Epithelial cell of umbilical artery (primary cell): ENCODE measurements at places on chromosomes 13 and 19. TPM values are rescaled to one million over a fixed set of nuclear protein-coding genes. Genes with fewer than 3 reads are reported as not detected.

Gene RDH8
- not detected in 2 replicates for total RNA-seq

Gene APOC4
- not detected in 2 replicates for total RNA-seq

Gene CHMP2A
- 98.6 and 119 TPM in 2 replicates for total RNA-seq

Gene KIR3DL1
- not detected in 2 replicates for total RNA-seq

Gene METTL21C
- total RNA-seq, result not detected in 2 replicates

Gene RBM42
- total RNA-seq, result 48.3 and 53.3 TPM in 2 replicates

Gene KLK15
- total RNA-seq, result not detected in 2 replicates

Gene ZNF93
- total RNA-seq, result 5.5 and 9.6 TPM in 2 replicates

Gene MYDGF
- total RNA-seq, result 196 and 312 TPM in 2 replicates

Gene VAV1
- not detected in 2 replicates for total RNA-seq

Gene DACT3
- total RNA-seq, result 0.15 TPM in 1 of 2 replicates, not detected in the other

Gene CAB39L
- total RNA-seq, result 5.8 and 10.4 TPM in 2 replicates

Gene CALR3
- total RNA-seq, result not detected in 2 replicates

Gene SPRED3
- 1.4 and 2.6 TPM in 2 replicates for total RNA-seq

Gene CHAF1A
- total RNA-seq, result 11.7 and 20.4 TPM in 2 replicates

Gene CEACAM16
- not detected in 2 replicates for total RNA-seq

Gene ZNF615
- 6.5 and 16.7 TPM in 2 replicates for total RNA-seq

Gene GSX1
- total RNA-seq, result not detected in 2 replicates

Gene KLF1
- total RNA-seq, result under 0.01 TPM in 1 of 2 replicates, not detected in the other

Gene NAPSA
- under 0.01 and 0.61 TPM in 2 replicates for total RNA-seq

Gene OR4F17
- total RNA-seq, result not detected in 2 replicates

Gene ABCA7
- total RNA-seq, result 4.5 and 5.2 TPM in 2 replicates

Gene ZNF729
- not detected in 2 replicates for total RNA-seq

Gene SIGLEC7
- not detected in 2 replicates for total RNA-seq

Gene ZNF878
- total RNA-seq, result under 0.01 and 0.15 TPM in 2 replicates

Gene LIM2
- not detected in 2 replicates for total RNA-seq

Gene KL
- 0.15 TPM in 1 of 2 replicates, not detected in the other for total RNA-seq

Gene KIR2DL1
- not detected in 2 replicates for total RNA-seq

Gene RASAL3
- 2.1 and 2.9 TPM in 2 replicates for total RNA-seq

Gene SPACA4
- total RNA-seq, result not detected in 2 replicates

Gene ZNF578
- 0.30 and 1.6 TPM in 2 replicates for total RNA-seq

Gene PARP4
- 47.1 and 64.1 TPM in 2 replicates for total RNA-seq
